Right ventricle myocardium inferior (tissue), 1 donor: ENCODE measurements at places on chromosomes 1 and 21. TPM values are rescaled to one million over a fixed set of nuclear protein-coding genes. Genes with fewer than 3 reads are reported as not detected.
A peak's percentile ranks its signal among the peaks of the same experiment; 100 is the strongest.

GRCh38 chr1:47585141-47585902, 147.5 kb downstream of the FOXD2 start:
- DNase-seq = no peak

PGLYRP4 gene
- not detected for total RNA-seq

- peak; percentile 67 for DNase-seq
These were observed 83.4 kb downstream of the SMYD2 start for GRCh38 chr1:214364386-214364785.

- DNase-seq = peak; percentile 55
These were observed 1.8 kb upstream of the TMEM52 start for GRCh38 chr1:1920608-1921458.

DNA sequence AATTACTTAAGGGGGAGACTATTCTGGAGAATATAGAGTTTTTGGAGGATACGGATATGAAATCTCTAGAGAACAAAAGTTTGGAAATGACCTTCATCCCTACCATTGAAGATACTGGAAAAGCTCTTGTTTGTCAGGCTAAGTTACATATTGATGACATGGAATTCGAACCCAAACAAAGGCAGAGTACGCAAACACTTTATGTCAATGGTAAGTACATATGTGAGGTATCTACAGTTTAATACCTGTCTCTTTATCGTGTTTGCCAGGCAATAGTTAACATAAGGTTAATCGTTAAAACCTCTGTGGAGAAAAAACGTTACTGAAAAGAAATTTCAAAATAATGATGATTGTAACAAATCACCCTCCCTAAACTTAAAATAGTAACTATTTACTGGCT, 11.8 kb downstream of the VCAM1 start:
- no peak for DNase-seq

GRCh38 chr1:112504001-112504660, 4.6 kb upstream of the WNT2B start:
- no peak for DNase-seq
